ENCODE measurements at places on chromosomes 1 and 21.

- no peak for DNase-seq
These were observed 257.3 kb downstream of the KCNJ6 start for GRCh38 chr21:37658817-37659458.

DNA sequence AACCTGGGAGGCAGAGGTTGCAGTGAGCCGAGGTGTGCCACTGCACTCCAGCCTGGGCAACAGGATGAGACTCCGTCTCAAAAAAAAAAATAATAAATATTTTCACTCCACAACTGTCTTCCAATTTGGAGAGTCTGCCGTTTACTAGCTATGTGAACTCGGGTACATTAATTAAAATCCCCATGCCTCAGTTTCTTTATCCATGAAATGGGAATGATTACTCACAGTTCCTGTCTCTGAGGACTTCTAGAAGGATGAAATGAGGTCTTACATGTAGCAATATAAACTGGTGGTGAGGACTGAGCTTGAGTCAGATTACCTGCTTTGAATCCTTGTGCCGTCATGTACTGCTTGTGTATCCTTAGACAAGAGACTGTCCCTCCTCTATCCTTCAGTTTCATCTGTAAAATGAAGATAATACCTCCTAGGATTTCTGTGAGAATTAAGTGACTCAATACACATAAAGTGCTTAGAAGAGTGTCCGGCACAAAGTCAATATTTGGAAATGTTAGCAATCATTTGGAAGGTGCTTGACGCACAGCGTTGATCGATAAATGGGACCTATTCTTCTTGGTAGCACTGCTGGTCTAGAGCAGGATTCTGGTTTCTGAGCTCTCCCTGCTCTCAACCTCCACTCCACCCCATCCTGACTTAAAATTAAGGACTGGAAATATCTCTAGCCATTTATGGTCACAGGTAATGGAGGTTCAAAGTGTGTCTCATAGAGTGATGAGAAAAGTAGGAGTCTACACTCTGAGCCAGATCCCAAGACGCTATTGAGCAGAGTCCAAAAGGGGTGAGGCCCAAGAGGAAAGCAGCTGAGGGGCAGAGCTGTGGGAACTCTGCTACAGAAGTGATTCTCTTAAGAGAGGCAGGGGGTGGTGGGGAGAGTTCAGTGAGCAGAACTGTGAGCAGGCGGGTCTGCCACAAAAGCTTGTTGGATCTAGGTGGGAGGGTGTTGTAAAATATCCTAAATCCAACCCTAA is 11.6 kb upstream of the DDI2 start:
- no peak for DNase-seq

DNA sequence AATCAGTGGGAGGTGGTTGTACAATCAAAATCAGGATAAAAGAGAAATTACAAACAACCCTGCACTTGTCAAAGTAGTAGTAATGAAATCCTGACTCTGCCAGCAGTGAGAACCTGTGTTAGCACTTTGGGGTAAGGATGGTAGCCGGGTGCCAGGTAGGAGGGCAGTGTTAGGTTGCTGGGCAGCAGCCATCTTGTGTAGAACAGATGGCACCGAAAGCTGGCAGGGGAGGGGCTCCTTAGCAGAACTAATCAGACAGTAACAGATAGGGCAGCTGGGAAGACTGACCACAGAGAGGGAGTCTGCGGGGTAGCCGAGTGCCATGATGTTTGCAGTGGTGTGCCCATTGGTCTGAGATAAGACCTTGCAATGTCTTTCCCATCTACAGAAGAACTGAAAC is 137.3 kb downstream of the SDCCAG8 start:
- no peak for DNase-seq

DNA sequence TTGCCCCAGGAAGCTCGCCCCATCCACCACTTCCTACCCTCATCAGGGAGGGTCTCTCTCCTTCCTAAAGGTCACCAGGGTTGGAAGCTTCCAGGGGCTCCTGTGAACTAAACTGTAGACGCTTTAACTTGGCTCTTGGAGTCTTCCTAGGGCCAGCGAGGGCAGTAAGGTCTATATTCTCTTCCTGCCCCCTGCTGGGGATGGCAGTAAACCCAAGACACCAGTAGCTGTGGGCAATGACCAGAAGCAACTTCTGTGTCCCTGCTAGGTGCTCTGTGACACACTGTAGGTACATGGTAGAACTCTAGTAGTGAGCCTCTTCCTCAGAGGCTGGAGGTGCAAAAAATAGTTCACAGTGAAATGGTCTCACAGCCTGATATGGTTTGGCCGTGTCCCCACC is 30.0 kb downstream of the KCND3 start:
- no peak for DNase-seq

DNA sequence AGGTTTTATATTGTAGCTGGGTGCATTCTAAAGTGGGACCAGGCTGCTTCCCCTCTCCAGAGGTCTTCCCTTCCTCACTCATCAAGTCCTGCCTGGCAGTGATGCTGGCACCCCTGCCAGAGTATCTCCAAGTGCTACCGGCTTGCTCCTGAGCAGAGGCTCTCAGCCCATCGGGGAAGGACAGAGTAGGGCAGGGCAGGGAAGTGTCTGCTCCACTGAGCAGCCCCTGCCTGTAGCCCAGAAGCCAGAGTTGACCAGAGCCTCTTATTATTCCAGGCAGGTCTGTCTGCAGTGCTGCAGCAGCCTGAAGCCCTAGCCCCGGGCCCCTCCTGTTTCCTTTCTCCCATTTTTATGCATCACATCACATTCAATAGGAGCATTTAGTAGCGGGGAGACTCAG is 51.1 kb downstream of the ATP2B4 start:
- no peak for DNase-seq

DNA sequence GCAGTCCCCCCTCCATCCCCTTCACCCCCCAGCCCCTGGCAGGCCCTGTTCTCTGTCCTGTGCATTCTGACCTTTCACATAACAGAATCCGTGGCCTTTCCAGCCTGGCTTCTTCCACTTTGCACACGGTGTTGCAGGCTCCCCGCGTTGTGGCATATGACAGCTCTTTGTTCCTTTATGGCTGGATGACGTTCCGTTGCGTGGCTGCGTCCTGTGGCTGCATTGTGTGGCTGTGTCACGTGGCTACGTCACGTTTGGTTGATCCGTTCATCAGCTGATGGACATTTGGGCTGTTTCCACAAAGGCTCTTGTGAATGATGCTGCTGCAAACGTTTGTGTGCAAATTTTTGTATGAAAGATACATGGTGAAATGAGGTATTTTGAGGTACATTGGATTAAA is 53.3 kb downstream of the PDE9A start:
- DNase-seq: no peak

- no peak for DNase-seq
These were observed 11.8 kb downstream of the SLC6A9 start for GRCh38 chr1:44019466-44019948.

Data from activated CD4-positive, alpha-beta memory T cell treated with anti-CD3 and anti-CD28 coated beads, Interleukin-2, amount 10 ng/mL, durations not matched to agents 7 days and 5 days (primary cell).